Left lung (tissue), 14 donors: ENCODE measurements at places on chromosomes 11 and 22. TPM values are rescaled to one million over a fixed set of nuclear protein-coding genes. Genes with fewer than 3 reads are reported as not detected.

The CRACR2B gene
- total RNA-seq, result 32.1 TPM

GRCh38 chr11:35742707-35743454, 80.3 kb downstream of the TRIM44 start:
- H3K4me1 ChIP-seq, result no peaks in the 10 kb centered on the region
- H3K27me3 ChIP-seq, result no peaks in the 10 kb centered on the region
- no peak for DNase-seq
- H3K27ac ChIP-seq, result no peak overlapping the region

The PKDREJ gene
- total RNA-seq, result not detected

DNA sequence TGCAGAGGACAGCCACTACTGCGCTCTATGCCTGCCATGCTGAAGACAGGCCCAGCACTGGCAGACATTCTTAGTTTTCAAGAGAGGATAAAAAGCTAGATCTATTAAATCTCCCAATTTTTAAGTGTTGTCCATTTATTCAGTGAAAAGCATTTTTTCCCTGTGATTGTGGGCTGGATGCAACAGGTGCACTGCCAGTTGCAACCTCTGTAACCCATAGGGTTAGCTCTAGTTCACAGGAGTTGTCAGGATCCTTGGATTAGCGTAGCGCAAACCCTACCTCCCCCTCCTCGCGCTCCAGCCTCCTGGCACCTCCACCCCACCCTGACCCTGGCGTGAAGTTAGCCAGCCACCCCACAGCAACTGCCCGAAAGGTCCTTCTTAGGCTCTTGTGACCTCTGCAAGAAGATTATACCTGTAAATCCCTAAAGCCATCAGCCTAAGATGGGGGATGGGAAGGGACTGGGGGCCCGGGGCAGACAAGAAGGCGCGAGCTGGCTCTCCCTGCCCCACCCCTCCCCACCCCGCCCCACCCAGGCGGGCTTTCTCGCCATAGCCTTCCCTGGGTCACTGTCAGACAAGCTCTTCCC, 30.9 kb downstream of the EIF3F start:
- H3K27ac ChIP-seq, result no peak overlapping the region
- DNase-seq, result no peak
- peaks cover 69% of the 10 kb centered on the region for H3K27me3 ChIP-seq
- H3K4me3 ChIP-seq, result no peak overlapping the region
- no peaks in the 10 kb centered on the region for H3K36me3 ChIP-seq
- H3K4me1 ChIP-seq, result peaks cover 3% of the 10 kb centered on the region

The UCP3 gene
- 1.0 TPM for total RNA-seq

DNA sequence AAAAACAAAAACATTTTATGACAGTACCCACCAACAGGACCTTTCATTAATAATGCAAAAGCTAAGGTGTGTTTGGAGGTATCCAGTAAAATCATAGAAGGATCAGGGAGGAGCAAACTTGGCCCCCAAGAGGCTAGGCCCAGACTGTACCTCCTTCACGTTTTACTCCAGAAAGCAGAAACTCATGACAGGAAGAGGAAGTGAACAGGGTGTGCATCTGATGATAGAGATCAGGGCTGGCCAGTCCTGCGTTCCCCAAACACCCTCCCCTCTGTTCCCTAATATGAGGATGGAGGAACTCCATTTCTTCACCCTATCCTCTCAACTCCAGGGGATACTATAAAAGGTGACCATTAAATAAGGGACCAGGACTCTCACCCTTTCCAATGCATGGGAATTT, 10.2 kb upstream of the MS4A12 start:
- H3K4me3 ChIP-seq, result no peak overlapping the region
- H3K4me1 ChIP-seq, result no peaks in the 10 kb centered on the region
- H3K27ac ChIP-seq, result no peak overlapping the region

- no peak overlapping the region for H3K4me3 ChIP-seq
- DNase-seq, result no peak
- H3K36me3 ChIP-seq, result peaks cover 6% of the 10 kb centered on the region
Observed at GRCh38 chr11:128824191-128825049, 42.7 kb downstream of the KCNJ1 start.

GRCh38 chr22:17873116-17873515, 98.8 kb upstream of the BID start:
- no peak overlapping the region for H3K27ac ChIP-seq
- H3K36me3 ChIP-seq, result no peaks in the 10 kb centered on the region
- H3K4me3 ChIP-seq, result no peak overlapping the region
- no peaks in the 10 kb centered on the region for H3K4me1 ChIP-seq
- DNase-seq, result no peak
- H3K27me3 ChIP-seq, result no peaks in the 10 kb centered on the region

DNA sequence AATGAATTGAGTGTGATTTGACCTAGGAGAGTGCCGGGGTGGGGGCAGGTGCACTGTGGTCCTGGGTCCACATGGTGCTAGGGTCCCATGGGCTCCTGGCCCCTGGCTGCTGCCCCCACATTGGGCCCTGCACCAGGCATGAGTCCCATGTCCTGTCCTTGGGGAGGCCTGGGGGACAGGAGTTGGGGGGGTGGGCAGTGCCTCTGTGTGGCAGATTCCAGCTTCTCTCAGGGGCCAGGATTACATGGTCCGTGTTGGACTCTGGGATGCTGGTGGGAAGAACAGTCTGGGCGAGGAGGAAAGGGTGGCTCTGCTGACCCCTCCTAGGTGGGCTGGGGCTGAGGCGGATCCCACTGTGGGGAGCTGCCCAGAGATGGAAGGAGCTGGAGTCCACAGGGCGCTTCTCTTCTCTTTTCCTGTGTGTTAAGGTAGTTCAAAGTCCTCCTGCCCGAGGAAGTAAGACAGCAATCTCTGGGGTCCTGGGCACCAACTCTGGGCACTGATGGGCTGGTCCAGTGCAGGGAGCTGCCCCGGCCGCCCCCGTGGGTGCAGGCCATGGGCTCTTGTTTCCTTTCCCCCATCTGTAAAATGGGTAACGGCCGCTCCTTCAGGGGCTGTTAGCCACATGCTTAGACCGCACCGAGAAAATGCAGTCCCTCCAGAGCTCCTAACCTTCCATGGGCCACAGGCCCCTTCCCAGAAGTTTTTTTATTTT, 19.8 kb downstream of the KCNQ1 start:
- no peak overlapping the region for H3K27ac ChIP-seq
- no peaks in the 10 kb centered on the region for H3K36me3 ChIP-seq
- peaks cover 10% of the 10 kb centered on the region for H3K4me1 ChIP-seq
- no peak for DNase-seq
- H3K27me3 ChIP-seq, result no peaks in the 10 kb centered on the region
- no peak overlapping the region for H3K4me3 ChIP-seq

The FGF19 gene
- not detected for total RNA-seq

DNA sequence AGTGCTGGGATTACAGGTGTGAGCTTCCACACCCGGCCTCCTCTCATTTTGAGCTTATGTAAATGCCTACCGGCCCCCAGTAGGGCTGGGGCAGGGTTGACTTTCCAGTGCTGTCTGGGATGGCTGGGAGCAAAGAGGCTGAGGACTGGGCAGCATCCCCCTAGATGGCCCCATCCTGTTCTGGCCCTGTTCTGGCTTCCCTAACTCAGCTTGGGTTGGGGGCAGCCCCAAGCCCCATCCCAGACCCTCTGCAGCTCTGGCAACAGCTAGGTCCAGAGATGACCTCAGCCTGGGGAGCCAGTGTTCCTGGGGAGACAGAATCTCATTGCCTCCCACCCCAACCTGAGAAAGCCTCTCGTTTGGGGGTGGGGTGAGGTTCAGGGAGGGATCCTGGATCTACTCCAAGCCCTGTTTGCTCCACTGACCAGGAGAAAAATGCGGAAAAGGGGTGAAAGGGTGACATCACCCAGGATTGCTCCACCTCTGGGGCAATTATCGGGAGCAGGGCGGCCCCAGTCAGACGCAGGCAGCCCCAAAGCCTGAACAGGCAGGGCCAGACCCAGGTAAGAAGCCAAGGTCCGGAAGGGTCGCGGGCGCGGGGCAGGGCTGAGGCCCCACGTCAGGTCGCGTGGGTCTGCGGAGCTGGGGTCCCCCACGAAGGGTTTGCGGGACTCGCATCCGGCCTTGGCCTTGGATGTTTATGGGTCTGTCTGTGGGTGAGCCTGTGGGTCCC, at the start of gene PNPLA2:
PNPLA2 (plus strand) TSS at position 519 of the 733 bp plus-strand sequence. CDS start 805 bp downstream, outside the sequence.
- peak within 1 kb of the TSS; percentile 96 for H3K27ac ChIP-seq
- H3K4me3 ChIP-seq, result peak within 1 kb of the TSS; percentile 78
- DNase-seq, result no peak

DNA sequence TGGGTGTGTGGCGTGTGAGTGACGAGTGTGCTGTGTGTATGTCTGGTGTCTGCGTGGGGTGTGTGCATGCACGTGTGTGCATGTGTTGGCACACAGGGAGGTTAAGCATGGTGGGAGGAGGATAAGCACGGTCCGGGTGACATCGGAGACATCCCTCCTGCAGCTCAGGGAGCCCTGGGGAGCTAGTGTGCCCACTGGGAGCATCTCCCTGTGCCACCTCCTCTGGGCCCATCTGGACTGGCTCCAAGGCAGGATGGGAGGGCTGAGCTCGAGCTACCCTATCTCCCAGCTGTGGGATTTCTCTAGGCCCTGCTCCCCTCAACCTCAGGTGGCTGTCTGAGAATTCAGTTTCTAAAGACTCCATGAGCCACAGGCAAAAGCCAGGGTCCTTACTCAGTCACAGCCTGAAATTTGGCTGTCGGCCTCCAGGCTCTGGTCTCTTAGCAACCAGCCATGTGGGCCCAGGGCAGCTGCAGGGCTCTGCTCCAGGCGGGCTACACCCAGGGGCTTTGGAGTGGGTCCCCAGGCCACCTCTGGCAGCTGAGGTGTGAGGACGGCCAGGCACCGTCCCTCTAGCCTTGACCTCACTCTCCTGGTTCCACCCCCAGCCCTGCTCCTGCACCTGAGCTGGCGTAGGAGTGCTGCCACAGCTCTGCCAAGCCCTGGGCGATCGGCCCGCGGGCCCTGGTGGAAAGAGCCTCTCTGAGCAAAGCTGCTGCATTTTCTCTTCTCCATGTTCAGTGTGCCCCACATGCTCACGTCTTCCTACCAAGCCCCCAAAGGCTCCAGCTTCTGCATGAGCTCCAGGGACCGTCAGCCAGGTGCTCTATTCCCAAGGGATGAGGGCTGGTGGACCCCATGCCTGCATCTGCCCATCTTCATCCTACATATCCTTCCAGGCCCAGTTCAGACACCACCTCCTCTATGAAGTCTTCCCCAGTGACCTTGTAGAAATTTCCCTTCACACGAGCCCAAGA, 39.7 kb downstream of the RTL6 start:
- H3K27me3 ChIP-seq, result no peaks in the 10 kb centered on the region
- no peak for DNase-seq
- H3K4me1 ChIP-seq, result no peaks in the 10 kb centered on the region
- H3K4me3 ChIP-seq, result no peak overlapping the region

DNA sequence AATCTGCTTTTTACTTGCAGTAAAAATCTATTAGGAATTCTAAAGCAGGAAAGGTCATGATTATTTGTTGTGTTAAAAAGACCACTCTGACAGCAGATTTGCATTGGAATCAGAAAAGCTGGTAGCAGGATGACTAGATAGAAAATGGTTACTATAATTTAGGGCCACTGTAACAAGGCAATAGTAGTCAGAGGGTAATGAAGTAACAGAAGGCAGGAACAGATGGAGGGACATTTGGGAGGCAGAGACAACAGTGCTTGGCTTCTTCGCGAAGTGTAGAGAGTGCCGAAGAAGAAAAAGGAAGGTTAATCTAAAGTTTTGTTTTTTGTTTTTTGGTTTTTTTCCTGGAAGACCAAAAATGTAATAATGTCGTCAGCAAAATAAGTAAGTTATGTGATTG, 129.8 kb upstream of the SLC5A12 start:
- no peak overlapping the region for H3K4me3 ChIP-seq
- no peaks in the 10 kb centered on the region for H3K27me3 ChIP-seq
- no peaks in the 10 kb centered on the region for H3K4me1 ChIP-seq
- DNase-seq, result no peak
- no peaks in the 10 kb centered on the region for H3K36me3 ChIP-seq
- no peak overlapping the region for H3K27ac ChIP-seq

DNA sequence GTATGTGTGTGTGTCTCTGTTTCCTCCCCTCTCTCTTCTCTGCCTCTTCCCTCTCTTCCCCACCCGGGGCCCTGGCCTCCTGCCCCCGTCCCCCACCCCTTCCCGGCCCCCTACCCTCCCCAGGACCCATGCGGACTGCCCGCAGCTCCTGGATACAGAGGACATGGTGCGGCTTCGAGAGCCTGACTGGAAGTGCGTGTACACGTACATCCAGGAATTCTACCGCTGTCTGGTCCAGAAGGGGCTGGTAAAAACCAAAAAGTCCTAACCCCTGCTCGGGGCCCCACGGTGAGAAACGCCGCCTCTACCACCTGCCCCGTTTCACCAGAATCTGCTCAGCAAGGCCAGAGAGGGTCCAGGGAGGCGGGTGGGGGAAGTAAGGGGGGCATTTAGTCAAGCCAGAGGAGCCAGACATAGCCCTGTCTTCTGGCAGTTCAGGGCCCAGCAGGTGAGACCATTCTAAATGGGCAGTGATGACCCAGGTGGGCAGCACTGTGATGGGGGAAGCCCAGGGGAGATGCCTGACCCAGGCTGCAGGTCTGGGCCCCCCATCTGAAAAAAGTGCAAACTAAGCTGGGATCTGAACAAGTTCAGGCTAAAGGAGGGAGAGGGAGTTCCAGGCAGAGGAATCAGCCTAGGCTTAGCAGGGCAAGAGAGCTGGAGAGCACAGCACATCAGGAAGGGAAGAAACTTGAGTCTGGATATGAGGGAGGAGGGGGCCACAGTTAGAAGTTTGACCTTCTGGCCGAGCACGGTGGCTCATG, 6.4 kb downstream of the SELENOM start:
- no peak for DNase-seq
- H3K4me1 ChIP-seq, result no peaks in the 10 kb centered on the region
- no peak overlapping the region for H3K4me3 ChIP-seq
- H3K36me3 ChIP-seq, result no peaks in the 10 kb centered on the region
- no peaks in the 10 kb centered on the region for H3K27me3 ChIP-seq
- H3K27ac ChIP-seq, result no peak overlapping the region

- H3K27me3 ChIP-seq, result no peaks in the 10 kb centered on the region
- no peak overlapping the region for H3K27ac ChIP-seq
- H3K4me1 ChIP-seq, result no peaks in the 10 kb centered on the region
- no peak overlapping the region for H3K4me3 ChIP-seq
- no peak for DNase-seq
- no peaks in the 10 kb centered on the region for H3K36me3 ChIP-seq
Observed at GRCh38 chr22:27192135-27192829, 534.9 kb downstream of the MIAT start.

GRCh38 chr11:61814247-61814957, 2.4 kb downstream of the FADS1 start:
- H3K27me3 ChIP-seq, result no peaks in the 10 kb centered on the region
- H3K36me3 ChIP-seq, result no peaks in the 10 kb centered on the region
- peak overlapping the region; percentile 95 for H3K27ac ChIP-seq
- peaks cover 27% of the 10 kb centered on the region for H3K4me1 ChIP-seq
- peak overlapping the region; percentile 54 for H3K4me3 ChIP-seq
- peak; percentile 32 for DNase-seq
